GDM1 (cell line): ENCODE measurements at places on chromosomes 4 and X.

- DNase-seq: no peak
These were observed 38.3 kb downstream of the LHFPL1 start for GRCh38 chrX:112641449-112641848.

- no peak for DNase-seq
These were observed 1759.6 kb downstream of the C4orf33 start for GRCh38 chr4:130855533-130855932.

- DNase-seq: no peak
These were observed 485.1 kb upstream of the TENM3 start for GRCh38 chr4:181757910-181758660.

DNA sequence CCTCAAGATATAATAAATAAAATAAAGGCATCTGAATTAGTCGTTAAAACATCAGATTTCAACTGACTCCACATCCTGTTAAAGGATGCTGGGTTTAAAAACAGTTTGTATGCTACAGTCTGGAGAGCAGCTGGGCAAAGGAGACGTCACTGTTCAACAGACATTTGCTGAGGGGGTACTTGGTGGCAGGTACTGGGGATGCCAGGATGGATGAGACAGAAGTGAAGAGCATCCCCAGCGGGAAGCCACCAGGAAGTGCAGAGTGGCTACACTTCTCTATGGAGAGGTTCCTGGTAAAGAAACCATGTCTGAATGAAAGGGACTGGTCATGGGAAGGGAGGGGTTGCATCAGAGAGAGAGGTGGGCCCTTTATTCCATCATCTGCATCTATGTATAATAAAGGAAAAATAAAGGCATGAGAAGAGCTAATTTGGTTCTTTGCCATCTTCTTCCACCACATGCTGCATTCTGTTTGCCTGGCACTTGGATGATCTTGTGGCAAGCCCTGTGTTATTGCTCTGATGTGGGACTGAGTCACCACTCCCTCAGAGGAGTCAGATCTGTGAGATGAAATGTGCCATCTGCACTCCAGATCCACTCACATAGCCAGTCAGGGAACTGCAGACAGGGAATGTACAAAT lies 145.0 kb downstream of the SOWAHB start:
- DNase-seq: no peak

GRCh38 chr4:101177154-101177553 lies 170.2 kb downstream of the PPP3CA start:
- no peak for DNase-seq

- no peak for DNase-seq
These were observed 105.8 kb downstream of the NFKB1 start for GRCh38 chr4:102606846-102607450.

- peak; percentile 81 for DNase-seq
These were observed at the start of gene STK26 for GRCh38 chrX:132022967-132023895. Gene STK26, plus strand, starts transcription at chrX:132023302. Its CDS starts 316 bp downstream, at chrX:132023618.

- DNase-seq: no peak
These were observed 2.5 kb downstream of the FAM50A start for GRCh38 chrX:154446430-154446829.

DNA sequence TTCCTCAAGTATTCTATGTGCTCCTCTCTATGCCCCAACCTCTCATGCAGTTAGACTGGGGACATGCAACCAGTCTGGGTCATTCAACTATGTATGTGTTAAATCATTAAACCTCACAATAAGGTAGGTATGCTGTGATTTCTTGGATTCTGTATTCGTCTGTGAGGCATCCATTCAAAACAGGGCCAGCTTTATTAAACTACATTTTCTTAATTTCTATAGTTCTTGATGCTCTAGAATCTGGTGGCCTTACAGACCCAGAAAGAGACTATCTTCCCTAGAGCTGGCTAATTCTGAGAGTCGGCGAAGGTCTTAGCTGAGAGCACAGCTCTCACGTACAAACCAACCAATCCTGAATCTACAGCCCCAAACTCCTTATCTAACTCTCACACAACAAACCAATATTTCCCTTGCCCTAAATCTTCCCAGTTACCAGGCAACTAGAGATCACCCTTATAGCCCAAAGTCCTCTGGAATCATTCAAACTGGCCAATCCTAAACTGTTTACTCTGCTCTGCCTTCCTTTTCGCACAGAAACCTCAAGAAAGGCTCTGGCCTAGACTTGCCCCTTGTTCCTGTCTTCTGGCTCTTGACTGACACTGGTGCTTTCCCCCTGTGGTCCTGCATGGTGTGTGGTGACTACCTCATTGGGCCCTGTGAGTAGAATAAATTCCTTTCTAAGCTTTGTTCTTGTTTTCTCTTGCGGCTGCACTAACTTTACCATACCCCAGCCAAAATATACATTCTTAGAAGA lies 203.5 kb upstream of the TET2 start:
- peak; percentile 6 for DNase-seq

DNA sequence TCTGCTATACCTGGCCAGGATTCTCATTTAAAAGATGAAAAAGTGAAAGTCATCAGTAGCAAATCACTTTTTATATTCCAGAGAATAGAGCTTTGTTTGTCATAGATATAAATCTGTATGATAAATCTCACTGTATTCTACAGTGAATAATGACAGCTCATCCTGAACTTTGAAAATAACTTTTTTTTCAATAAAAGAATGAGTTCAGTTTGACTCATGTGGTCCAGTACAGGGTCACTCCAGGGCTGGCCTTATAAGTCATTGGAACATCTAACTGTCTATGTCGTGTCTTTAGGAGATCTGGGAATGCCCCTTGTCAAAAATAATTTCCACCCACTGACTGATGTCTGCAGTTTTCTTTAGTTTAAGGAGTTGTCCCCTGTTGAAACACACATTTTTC lies 18.5 kb upstream of the CXCL8 start:
- DNase-seq: no peak

DNA sequence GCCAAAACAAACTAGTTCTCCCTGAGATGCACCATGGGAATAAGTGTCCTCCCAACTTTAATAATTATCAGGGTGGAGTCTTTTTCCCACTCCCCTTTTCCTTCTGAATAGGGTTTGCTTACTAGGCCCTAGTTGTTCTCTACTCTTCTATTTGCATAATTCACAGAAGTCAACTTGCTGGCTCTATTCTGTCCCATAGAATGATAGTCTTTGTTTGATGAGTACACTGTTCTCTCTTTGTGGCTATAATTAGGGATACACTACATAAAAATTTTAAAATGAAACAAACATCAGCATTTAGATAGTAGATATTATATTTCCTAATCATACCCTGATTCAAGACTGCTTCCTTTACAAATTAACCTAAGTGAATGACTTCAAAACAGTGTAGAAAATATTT lies 10.3 kb downstream of the PDHA2 start:
- DNase-seq: no peak

GRCh38 chrX:111170017-111170416 lies 74.0 kb downstream of the PAK3 start:
- DNase-seq: no peak

DNA sequence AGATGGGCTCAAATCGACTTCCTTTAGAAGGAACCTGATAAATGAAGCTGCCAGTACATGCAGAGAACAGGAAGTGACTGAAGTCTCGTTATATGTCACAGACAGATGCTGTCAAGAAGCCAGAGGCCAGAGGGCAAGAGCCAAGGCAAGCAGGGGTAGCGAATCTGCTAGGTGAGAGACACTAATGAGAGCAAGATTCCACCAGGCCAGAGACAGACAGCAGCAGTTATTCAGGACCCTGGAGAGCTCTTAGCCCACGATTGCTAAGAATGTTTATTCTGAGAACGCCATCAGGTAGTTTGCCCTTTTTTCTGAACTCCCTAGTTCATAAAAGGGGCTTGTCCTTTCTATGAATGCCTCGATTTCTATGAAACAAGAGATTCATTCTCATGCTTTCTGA lies 73.7 kb downstream of the BEND2 start:
- no peak for DNase-seq

GRCh38 chrX:68693481-68694434 lies 46.3 kb downstream of the STARD8 start:
- DNase-seq: peak; percentile 66

GRCh38 chr4:1310796-1311631 lies 21.3 kb downstream of the MAEA start:
- DNase-seq: no peak

DNA sequence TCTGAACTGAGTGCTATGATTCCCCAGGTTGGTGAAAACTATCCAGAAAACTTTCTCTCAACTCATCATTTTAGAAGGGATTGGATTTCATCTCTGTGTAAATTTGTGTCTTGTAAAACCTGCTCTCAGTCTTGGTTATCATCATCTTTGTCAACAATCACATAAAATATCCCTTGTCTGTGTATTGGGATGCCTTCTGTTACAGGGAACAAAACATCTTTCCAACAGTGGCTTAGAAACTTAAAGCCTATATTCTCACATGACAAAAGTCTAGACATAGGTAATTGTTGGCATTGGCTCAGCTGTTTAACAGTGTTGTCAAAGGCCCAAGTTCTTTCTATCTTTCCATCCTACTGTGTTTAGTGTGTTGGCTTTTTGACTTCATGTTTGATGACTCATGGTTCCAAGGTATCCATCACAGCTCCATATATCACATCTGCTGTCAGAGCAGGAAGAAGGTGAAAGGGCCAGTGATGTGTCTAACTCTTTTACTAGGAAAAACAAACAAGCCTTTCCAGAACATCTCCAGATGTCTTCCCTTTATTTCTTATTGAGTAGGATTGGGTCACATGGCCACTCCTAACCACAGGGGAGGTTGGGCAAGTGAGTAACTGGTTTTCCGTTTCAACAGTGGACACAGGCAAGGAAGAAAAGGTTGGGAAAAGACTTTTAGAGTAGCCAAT lies 65.0 kb downstream of the PHEX start:
- DNase-seq: no peak

GRCh38 chr4:94523617-94524016 lies 71.9 kb downstream of the PDLIM5 start:
- no peak for DNase-seq

DNA sequence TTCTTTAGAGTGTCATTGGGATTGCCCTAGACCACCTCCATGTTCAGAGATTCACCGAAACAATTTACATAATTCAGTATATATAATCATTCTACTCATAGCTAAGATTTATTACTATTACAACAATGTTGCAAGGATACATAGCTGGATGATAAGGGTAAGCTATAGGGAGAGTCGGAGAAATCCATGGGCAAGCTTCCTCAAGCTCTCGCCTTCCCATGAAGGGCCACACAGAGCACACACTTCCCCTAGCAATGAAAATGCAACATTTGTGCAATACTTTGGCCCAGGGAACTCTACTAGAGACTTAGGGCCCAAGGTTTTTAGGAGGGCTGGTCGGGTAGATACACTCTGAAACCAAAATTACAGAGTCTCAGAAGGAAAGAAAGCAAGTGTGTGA lies 49.7 kb upstream of the ABCG2 start:
- no peak for DNase-seq

DNA sequence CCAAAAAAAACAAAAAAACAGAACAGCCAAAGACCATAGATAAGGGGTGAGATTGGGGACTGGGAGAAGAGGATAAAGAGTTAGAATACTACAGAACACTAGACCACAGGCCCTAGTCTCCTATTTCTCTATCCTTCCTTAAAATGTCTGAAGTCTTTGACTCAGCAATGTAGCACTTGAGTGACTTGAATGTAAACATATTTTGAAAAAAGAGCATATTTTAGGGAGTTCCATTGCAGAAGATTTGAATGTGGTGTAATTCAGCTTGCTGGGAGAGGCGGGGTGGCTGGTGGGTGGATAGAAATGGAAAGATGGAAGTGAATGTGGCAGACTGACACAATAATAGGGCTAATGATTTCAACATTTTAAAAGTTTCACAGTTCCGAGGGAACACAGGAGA lies 144.9 kb downstream of the CHIC2 start:
- DNase-seq: no peak

DNA sequence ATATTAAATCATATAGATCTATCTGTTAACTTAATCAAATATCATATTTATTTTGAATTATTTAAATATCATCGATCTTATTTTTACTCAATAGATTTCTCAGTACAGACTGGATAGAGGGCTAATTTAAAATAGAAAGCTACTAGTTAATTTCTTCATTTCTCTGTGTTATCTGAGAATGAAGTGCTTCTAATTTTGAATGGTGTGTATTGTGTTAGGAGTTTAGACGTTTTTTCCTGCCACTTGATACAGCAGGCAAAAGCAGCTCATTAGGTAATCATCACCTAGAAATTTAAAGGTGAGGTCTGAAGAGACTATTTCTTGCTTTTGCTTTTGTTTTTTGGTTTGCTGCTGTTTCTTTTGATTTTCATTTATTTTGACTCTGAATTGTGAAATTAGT lies 948.8 kb upstream of the TENM3 start:
- no peak for DNase-seq

DNA sequence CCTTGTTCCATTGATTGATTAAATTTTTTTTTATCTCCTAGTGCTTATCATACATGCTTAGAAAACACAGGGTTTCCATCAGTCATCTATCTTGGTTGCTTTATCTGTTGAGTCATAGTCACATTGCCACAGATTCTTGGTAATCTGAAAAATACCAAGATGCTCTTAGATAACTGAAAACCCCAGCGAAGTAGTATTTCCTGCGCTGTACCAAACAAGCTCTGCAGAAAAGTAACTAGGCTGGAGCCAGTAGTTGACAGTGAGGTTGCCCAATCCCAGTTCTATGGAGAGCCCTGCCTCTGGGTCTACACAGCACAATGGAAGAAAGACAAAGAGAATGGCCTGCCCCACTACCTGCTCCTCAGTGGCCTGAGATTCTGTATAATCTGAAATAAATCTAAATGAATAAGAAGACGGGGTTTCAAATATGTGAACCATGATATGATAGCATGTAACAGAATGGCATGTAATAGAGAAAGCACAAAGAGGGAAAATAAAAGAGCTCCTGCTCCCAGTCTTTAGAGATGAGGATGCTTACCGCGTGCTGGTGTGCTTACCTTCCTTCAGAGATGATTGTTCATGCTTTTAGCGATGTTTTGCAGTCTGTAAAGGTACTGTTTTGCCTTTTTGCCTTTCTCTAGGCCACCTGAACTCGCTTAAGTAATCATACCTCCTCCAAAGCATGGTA lies 55.3 kb upstream of the RAPGEF2 start:
- DNase-seq: no peak

DNA sequence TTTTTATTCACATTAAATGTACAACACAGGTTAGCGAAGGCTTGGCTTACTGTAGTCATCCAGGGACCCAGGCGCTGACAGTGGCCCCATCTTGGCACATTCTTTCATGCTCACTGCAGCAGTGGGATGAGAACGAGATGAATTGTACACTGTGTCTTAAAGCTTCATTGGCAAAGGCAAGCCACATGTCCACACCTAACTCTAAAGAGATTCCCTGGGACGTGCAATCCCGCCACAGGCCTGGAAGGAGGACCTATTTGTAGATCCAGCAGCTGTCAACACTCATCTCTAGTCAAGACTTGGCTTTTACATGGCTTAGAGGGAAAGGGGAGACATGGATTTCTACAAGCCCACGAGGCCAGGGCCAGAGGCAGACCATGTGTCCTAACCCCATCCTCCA lies 16.1 kb upstream of the CXCR3 start:
- DNase-seq: no peak

DNA sequence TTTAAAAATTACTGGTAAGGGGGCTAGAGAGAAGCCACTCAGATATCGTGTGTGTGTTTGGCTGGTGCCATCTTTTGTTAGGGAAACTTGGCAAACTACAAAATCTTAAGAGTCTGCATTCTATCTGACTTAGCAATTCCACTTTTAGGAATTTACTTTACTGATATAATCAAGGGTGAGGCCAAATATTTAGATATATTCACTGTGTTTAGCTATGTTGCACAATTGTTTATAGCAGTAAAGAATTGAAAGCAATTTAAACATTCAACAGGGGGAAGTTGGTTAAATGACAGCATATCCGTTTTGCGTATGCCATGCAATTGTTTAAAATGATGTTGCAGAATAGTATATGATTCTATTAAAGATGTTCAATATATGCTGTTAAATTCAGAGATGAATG lies 6.4 kb upstream of the HERC3 start:
- no peak for DNase-seq

- DNase-seq: peak; percentile 12
These were observed 12.4 kb downstream of the YIPF6 start for GRCh38 chrX:68511255-68511654.
